ENCODE measurements at places on chromosomes 16 and 17.

DNA sequence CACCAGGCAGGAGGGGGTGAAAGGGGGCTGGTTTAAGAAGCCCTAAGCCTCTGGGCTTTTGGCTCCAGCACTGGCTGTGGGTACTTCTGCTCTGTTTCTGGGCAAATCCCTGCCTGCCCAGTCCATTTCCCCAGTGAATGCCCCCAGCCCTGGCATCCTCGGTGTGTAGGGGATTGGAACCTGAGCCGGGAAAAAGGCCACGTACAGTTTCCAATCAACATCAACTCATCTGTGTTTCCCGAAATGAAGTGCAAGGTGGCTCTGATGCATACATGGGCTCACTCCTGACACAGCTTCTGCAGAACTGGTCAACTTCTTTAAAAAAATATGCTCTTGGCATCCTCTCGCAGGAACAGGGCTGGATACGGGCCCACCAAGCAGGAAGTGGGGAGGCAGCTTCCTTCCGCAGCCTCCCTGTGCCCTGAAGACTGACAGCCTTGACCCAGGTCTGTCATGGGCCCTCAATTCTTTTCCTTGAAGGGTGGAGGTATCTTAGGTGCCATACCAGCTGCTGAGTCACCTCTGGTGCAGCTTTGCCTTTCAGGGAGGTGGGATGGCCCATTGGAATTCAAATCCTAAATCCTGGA, 73.3 kb downstream of the N4BP1 start:
- no peak for DNase-seq

GRCh38 chr16:52071101-52071500, 475.8 kb downstream of the TOX3 start:
- DNase-seq = no peak

DNA sequence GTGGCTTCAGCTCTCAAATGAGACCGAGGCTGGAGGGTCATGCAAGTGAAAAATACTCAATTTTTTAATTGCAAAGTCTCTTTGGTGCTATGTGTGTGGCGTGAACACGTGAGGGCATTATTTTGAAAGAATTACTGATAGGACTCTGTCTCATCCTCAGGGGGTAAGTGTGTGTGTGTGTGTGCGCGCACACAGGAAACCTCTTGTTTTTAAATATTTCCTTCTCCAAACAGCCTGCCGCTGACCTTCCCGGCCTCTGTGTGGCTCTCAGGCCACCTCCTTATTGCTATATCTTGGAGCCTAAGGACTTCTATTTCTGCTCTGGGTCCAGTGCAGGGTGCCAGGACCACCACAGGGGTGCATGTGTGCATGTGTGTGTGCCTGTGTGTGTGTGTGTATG, 99.7 kb downstream of the CMIP start:
- DNase-seq = no peak

DNA sequence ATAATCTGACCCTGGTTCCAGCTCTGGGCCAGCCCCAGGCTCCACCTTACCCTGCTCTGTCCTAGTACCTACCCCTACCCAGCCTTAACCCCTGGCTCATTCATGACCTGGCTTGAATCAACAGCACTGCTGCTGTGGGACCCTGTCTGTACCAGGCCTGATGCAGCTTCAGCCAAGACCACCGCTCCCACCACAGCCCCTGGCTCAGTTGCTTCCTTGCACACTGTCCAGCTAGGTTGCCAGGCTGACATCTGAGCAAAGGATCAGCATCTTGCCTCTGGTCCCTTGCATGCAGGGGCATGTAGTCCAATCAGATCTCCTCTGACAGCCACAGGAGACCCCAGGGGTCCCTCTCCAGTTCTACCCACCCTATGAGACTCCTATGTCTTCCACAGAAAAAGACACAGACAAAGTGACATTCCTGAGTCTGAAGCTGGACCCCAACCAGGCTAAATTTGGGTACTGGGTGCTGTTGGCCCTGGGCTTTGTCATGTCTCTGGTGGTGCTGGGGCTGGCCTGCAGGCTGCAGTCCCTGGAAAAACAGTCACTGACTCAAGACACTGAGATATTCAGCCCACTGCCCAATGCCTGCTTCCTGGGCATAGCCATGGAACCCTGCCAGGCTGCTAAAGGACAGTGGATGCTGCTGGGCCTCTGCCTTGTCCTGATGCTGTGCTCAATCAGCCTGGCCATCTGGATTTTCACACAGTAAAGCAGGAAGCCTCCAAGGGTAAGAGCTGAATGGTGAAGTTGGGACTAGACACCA, 3.9 kb upstream of the KCNH6 start:
- DNase-seq = no peak

DNA sequence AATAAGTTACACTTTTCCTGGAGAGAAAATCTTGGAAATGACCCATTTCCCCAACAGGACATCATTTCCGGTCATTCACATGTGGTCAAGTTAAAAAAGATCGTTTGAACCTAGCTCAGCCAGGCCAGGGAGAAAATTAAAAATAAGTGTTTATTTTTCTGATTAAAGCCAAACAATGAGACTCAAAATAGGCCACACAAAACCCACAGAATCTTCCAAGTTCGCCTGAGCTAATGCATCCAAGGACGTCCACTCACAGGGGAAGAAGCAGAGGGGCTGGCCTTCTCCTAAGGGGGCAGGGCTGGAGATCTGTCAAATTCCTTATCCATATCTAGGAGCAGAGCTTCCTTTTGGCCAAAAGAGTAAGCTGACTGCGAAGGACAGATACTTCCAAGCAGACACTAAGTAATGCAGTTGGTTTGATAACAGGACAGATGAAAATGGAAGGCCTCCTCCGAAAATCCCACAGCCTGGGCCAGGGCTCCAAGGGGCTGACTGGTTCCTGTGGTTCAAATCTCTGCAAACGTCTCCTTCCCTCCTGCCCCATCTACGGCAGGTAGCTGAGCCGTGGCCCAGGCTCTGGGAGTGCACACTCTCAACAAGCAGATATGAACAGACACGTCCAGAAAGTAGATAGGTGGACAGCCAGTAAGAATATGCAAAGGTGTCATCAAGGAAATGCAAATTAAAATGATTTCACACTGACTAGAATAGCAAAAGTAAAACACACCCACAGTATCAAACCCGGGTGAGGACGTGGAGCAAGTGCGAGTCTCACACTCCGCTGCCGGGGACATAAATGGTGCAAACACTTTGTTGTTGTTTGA, 98.5 kb downstream of the MRM3 start:
- no peak for DNase-seq

Measured in stimulated activated CD4-positive, alpha-beta T cell treated with anti-CD3 and anti-CD28 coated beads, Interleukin-4, amount 100 ng/mL, for 1 hour (primary cell).